ENCODE measurements at places on chromosomes 3 and 15. TPM values are rescaled to one million over a fixed set of nuclear protein-coding genes. Genes with fewer than 3 reads are reported as not detected.

DNA sequence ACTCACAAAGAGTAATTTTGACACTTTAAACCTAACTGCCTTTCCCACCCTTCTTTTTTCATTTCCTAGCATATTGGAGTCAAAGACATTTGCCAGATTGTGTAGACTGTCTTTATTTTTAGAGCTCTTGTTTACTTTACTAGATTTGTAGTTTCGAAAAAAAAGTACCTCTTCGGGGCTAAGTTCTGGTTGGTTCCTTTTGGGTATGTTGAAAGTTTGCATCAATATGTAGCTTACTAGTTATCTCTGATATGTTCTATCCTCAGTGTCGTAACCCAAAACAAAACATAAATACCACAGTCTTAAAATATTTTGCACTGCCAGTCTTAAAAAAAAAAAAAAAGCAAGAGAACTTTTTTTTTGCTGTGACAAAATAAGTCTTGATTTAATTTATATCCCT, 52.2 kb downstream of the REC114 start:
- peak; percentile 72 for DNase-seq

Gene SCAANT1
- total RNA-seq, result not detected

DNA sequence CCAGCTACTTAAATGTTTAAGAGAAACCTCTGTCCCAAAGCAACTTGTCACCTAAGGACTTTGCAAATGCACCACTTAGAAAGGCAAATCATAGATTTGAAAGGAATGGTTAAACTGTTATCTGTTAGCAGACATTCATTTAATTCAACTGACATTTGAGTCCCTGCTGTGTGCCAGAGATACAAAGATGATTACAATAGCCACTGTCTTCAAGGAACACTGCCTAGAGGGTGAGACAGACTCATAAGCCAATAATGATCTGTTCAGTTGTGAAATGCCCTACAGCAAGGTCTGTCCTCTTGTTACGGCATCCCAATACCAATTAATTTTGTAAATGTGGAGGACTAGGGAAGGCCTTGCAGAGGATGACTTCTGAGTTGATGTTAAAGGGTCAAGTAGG, 113.1 kb downstream of the ATG7 start:
- DNase-seq, result peak; percentile 65

DNA sequence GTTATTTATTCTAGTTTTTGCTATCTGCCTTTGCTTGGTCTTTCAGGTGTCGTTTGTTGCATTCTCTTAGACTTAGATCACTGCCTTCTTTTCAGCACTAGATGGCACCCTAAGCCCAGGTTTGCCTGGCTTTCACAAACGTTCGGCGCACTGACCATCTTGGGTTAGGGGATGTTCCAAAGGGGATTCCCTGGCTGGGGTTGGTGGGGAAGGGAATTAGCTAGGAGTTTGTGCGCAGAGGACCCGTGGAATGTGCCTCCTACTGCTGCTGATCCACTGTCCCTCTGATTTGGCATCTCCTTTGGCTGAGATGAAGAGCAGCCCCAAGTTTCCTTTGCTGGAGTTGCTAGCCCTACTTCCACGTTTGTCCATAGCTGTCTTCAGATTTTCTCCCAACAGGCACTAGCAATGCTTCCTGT, 33.9 kb downstream of the PFN2 start:
- peak; percentile 66 for DNase-seq

DNA sequence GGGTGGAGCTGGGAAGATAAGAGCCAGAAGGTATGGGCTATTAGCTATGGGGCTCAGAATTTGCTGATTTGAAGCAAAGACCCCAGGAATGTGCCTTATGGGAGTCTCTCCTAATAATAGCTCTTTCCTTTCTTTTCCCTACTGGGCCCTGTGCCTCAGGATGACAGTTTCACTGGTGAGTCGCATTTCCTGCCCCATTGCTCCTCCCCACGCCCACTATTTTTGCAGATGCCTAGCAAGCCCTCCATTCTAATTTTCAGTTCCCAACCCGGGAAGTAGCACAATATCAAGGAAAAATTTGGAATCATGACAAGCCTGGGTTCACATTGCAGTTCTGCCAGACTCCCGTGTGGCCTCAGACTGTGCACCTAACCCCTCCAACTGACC, 583 bp downstream of the IL17RE start:
- peak; percentile 14 for DNase-seq

DNA sequence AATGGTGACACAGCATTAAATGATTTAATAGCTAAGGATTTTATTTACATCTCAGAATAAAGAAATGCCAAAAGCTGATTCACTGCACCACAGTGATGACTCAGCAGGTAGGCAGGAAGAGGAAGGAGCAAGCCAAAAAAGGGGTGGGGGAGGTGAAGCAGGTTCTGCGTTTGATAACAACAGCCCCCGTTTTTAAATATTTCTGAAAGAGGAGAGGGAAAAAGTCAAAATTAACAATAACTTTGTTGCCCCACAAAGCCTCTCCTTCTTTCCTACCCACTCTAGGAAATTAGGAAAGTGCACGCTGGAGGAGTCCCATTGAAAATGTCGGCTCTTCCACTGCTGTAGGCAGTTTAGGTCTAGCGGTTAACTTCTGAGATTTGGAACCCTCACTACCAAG, 9.9 kb upstream of the CCDC54 start:
- peak; percentile 52 for DNase-seq

GRCh38 chr15:33737687-33738601, 230.4 kb upstream of the CHRM5 start:
- DNase-seq, result peak; percentile 26

Gene DNAH1
- total RNA-seq, result 4.8 TPM

GRCh38 chr3:36674816-36675215, 89.5 kb downstream of the DCLK3 start:
- no peak for DNase-seq

DNA sequence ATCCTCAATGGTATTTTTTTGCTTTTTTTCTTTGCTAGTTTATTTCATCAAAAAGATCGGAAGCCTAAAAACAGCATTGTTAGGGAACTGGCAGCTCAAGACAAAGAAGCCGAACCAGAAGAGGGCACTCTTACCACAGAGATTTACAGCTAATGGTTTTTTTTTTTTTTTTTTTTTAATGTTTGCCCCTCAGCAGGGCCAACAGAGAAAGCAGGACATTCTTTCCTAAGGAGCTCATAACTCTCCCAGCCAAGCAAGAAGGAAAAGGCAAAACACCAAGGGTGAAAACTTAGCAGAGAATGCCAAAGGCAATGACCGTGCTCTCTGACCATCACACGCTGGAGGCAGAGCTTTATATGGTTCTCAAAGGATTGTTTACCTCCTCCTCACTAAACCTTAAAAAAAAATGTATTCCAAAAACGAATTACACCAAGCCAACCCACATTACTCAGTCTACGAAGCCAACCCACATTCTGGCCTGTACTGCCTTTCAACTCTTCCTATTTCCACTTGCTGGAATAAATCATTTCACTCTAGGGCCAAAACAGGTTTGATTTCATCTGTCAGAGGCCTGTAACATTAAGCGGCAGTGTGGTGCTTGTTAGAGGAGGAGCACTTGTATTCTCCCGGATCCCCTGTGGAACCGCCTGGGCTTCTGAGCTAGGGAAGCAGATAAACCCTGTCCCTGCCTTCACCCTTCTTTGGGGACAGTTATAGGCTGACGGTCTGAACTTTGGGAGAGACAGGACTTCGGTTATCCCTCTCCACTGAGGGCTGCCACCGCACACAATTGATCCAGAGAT, 35.6 kb upstream of the GYG1 start:
- peak; percentile 89 for DNase-seq

DNA sequence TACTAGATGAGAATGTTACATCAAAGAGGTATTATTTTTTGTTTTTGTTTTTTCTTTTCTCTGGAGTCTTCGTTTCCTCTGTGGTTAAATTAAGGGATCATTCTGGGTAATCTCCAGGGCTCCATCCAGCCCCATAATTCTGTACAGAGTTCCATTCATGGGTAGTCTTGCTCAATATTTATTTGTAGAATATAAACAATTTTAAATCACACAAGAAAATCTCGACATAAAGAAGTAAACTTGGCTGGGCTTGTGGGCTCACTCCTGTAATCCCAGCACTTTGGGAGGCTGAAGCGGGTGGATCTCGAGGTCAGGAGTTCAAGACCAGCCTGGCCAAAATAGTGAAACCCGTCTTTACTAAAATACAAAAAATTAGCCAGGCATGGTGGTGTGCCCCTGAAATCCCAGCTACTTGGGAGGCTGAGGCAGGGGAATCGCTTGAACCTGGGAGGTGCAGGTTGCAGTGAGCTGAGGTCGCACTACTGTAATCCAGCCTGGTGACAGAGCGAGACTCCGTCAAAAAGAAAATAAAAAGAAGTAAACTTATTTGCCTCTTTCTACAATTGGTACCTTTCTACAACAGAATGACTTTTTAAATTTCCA, 166.8 kb upstream of the TGFBR2 start:
- peak; percentile 80 for DNase-seq

DNA sequence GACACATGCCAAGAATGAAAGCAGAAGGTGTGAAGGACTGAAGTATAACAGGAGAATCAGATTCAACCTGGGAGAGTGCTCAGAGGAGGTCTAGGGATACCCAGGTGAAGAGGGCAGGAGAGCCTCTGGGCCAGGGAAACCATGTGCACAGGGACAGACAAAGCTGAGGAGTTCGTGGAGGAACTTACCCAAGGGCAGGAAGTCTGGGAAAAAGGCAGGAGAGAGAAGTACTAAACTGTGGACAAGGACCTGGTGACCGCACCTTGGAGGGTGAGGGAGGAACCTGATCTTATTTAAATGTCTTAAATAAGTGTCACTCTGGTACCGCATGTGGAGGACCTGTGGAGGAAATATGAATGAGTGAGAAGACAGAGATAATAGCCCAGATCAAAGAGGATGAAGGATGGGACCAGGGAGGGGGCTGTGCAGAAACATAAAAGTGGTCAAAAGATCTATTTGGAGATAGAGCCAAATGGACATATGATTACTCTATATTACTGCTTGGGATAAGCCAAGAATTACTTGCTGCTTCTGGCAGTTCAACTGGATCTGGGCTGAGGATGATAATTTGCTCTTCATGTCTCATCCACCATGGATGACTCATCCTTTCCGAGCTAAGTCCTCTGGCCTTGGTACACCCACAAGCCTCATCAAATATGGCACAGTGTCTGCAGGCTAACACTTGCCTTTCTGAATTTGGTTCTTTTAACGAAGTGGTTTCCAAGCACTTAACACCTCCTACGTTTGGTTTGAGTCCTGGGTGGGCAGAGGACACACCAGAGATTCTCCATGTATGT, 116.9 kb upstream of the NMNAT3 start:
- no peak for DNase-seq

Gene TNNC1
- total RNA-seq, result 1.3 TPM

- peak; percentile 58 for DNase-seq
These were observed 220.3 kb downstream of the ATP8B4 start for GRCh38 chr15:49898575-49899283.

- DNase-seq, result no peak
These were observed 36.9 kb upstream of the FILIP1L start for GRCh38 chr3:100151024-100151707.
